Activated CD4-positive, alpha-beta memory T cell treated with anti-CD3 and anti-CD28 coated beads for 36 hours (primary cell): ENCODE measurements at places on chromosomes 11 and 22. TPM values are rescaled to one million over a fixed set of nuclear protein-coding genes. Genes with fewer than 3 reads are reported as not detected.

MAP6 gene
- 0.05 TPM for total RNA-seq

GRM5 gene
- 0.02 TPM for total RNA-seq

PGA4 gene
- not detected for total RNA-seq

CPT1A gene
- total RNA-seq: 28.8 TPM

MS4A12 gene
- not detected for total RNA-seq

IRAG1 gene
- not detected for total RNA-seq

SLC5A12 gene
- total RNA-seq: not detected

E2F8 gene
- total RNA-seq: 16.0 TPM

IGSF22 gene
- 0.85 TPM for total RNA-seq

TYMP gene
- total RNA-seq: 64.7 TPM

DERL3 gene
- 9.7 TPM for total RNA-seq

MYO18B gene
- total RNA-seq: 0.29 TPM

SCUBE2 gene
- not detected for total RNA-seq

TTC36 gene
- not detected for total RNA-seq

CSRP3 gene
- not detected for total RNA-seq

LGALS1 gene
- 816 TPM for total RNA-seq

MTA2 gene
- 167 TPM for total RNA-seq

NCAM1 gene
- total RNA-seq: not detected

IFTAP gene
- total RNA-seq: 2.7 TPM

GAB4 gene
- total RNA-seq: not detected

H19 gene
- not detected for total RNA-seq

INS gene
- not detected for total RNA-seq

CRYBA4 gene
- total RNA-seq: not detected

OR56A1 gene
- not detected for total RNA-seq

CTR9 gene
- 39.9 TPM for total RNA-seq

HTR3A gene
- total RNA-seq: not detected

RASSF10 gene
- not detected for total RNA-seq

TRPM5 gene
- total RNA-seq: not detected

ARFGAP2 gene
- total RNA-seq: 66.6 TPM

GDPD4 gene
- total RNA-seq: not detected

MRGPRX3 gene
- not detected for total RNA-seq

MMP7 gene
- not detected for total RNA-seq

KIAA0930 gene
- total RNA-seq: 31.9 TPM

HOATZ gene
- total RNA-seq: not detected
